ENCODE measurements at places on chromosomes 3 and 15.

DNA sequence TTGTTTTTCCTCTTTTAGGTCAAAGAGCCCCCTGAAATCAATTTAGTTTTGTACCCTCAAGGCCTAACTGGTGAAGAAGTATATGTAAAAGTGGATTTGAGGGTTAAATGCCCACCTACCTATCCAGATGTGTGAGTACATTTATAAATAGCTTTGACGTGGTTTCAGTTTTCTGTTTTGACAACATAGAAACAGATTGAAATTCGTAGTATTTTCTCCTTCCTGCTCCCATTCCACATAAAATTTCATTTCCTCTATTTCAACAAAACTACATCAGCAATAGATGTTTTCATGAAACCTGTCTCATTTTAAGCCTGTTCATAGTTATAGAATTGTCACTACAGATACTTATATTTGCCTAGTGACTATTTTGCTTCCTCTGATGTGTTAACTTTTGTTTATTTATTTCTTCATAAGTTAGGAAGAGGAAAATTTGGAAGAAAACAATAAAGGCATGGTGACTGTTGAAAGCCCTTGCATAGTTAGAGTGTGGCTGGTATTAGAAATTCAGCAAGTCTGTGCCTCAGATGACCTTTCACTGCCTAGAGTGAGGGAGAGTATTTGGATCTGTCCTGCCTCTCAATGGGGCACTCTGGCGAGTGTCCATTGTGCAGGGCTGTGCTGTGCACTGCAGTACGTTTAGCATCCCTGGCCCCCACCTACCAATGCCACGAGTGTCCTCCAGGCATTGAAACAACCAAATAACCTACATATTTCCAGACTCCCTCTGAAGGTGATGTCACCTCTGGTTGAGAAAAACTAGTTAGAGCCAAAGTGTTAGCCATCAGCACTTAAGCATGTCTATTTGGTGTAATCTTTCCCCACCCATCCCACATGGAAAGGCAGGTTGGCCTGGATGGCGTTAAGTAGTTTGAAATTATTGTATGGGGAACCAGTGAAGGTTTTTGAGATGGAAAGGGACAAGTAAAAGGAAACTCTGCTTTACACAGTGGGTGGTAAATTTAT, 5.9 kb downstream of the EIF2AK4 start:
- no peak for DNase-seq

- DNase-seq = no peak
These were observed 2.9 kb downstream of the DNAJB8 start for GRCh38 chr3:128463771-128464170.

- DNase-seq = no peak
These were observed 70.9 kb upstream of the RGMA start for GRCh38 chr15:93159930-93160329.

DNA sequence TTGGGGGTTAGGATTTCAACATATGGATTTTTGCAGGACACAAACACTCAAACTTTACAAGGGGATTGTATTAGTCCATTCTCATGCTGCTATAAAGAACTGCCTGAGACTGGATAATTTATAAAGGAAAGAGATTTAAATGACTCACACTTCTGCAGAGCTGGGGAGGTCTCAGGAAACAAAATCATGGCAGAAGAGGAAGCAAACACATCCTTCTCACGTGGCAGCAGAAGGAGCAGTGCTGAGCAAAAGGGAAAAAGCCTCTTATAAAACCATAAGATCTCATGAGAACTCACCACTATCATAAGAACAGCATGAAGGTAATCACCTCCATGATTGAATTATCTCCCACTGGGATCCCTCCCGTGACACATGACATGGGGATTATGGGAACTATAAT, 1183.1 kb downstream of the ZPLD1 start:
- DNase-seq = no peak

GRCh38 chr3:5194801-5195509, 7.4 kb downstream of the EDEM1 start:
- peak; percentile 27 for DNase-seq

- no peak for DNase-seq
These were observed 2.5 kb downstream of the TIPARP start for GRCh38 chr3:156676768-156677479.

GRCh38 chr15:50116477-50116876, 2.6 kb downstream of the ATP8B4 start:
- DNase-seq = no peak

DNA sequence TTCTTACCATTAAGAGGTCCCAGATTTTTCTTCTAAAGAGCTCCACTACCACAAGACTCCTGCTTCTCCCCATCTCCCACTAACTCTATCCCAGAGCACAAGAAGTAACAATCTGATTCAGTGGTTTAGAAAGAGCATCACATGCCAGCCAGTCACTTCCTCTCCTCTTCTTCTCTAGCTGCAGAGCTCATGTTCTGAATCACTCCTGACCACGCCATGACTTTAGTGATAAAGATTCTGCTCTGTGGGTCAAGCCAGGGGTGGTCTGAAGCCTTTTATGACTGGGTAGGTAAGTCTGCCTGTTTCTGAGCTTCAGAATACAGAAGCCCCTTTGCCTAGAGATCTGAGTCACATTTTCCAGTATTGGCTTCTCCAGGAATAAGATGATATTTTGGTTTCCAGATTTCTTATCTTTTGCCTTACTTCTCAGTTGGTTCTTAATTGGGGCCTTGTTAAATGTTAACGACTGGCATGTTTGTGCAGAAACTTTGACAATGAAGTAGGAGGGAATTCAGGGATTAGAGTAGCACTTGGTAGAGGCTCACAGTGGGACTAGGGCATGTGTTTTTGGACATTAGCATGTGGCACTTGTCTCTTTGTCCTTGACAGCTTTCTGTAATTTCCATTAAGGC, 27.6 kb upstream of the ADAMTSL3 start:
- DNase-seq = no peak

- DNase-seq = no peak
These were observed 34.8 kb upstream of the ARHGEF3 start for GRCh38 chr3:56836276-56837163.

DNA sequence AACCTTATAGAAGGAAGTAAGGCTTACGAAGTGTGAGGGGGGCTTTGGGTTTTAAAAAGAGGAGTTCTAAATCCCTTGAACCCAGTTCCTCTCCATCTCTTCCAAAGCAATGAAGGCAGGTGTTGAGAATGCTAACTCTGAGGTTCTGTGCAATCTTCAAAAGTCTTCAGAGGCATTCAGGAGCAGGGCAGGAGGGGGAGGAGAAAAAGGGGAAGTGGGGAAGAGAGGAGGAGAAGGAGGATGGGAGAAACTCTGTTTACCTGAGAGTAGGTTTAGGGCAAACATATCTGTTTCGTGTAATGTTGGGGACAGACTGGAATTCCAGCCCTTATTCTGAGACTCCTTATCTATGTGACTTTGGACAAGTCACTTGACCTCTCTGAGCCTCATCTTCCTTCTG, 36.9 kb downstream of the FAM3D start:
- DNase-seq = no peak

DNA sequence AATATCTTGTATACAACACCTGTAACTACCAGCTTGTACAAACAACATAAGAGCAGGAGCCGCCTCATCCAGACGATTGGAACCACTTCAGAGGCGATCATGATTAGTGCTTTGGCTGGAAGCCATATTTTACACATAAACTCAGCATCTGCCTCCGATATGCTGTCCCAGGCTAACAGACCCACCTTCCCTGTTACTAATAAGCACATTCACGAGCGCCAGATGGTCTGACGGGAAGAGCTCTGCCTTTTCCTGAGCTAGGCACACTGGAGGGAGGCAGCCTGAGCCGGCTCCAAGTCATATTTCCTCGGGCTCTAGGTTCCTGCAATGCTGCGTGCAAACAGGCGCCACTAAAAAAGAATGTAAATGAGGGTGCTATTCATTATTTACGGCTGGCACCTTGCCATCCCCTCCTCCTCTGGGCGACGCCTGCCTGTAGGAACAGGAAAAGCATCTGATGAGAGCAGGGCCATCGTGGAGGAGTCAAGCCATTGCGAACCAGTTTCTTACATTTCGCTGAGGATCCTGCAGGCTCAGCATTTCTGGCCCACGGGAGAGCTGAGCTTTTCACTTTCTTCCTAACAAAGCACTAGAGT, 98.2 kb downstream of the ANXA2 start:
- no peak for DNase-seq

DNA sequence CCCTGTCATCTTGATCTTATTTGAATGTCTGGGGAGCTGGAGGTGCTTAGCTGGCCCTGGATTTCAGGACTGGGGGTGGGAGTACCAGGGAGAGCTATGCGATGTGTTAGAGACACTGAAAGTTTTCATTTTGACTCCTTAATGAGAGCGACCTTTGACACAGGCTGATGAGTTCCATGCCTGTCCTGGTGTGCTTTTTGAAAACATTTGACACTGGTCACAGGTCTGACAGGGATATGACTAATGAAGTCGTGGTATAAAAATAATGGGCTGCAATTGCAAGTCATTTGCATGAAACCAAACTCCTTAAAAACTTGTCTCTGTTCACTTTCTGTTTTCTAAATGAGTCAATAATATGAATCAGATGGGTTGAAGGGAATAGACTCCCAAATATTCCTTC, 81.9 kb downstream of the MECOM start:
- no peak for DNase-seq

- DNase-seq = no peak
These were observed 22.0 kb downstream of the RBP1 start for GRCh38 chr3:139517321-139518065.
